ENCODE measurements at places on chromosomes 2 and 18.

DNA sequence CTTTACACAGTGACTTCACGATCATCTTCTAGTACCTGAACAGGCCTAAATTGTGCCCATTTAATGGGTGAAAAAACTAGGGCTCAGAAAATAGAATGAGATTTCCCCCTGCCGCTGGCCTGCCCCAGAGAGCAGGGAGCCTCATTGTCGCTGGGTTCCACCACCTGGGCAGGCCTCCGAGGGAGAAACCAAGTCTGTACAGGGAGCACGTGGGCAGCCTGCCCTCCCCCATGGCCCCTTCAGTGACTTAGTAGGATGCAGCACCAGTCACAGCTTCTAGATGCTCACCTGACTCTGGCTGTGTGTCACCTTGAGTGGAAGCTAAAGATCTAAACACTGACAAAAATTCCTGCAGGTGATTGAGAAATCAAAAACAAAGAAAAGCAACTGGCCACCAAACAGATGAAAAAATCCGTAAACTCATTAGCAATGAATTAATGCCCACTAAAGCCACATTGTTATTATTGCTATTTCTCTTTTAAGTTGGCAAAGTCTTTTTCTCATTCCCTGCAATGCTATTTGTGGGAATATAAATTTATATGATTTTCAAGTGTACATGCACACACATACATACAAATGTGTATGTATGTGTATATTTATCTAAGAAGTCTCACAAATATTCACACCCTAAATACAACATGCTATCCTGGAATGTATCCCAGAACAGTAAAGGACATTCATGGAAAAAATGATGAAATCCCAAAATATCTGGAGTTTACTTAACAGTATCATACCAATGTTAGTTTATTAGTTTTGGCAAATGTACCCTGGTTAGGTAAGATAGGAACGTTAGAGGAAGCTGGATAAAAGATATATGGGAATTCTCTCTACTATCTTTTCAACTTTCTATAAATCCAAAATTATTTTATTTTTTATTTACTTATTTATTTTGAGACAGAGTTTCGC lies 18.7 kb upstream of the ASPRV1 start:
- peak; percentile 26 for DNase-seq

DNA sequence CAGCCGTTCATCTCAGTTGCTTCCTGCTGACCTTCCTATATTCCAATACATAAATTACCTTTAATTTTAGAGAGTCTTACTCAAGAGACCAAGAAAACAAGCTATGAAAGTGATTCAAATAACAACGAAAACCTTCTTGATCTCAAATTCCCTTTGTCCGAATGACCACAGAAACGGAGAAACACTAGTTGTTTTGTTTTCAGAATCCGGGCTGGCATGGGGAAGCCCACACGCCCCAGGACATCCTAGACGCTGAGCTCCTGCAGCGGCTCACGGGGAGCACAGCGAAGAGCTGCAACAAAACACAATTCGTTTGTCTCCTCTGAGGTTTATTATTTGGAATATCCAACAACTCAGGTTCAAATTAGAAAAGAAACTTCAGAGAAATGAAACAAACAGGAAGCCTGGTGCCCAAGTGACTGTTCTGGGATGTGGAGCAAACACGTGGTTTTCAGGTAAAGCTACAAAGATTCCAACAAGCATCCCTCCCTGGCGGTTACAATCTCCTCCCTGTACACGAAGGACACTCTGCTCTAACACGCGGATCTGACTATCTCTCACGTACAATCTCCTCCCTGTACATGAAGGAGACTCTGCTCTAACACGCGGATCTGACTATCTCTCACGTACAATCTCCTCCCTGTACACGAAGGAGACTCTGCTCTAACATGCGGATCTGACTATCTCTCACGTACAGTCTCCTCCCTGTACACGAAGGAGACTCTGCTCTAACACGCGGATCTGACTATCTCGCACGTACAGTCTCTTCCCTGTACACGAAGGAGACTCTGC lies 237.5 kb downstream of the TWIST2 start:
- no peak for DNase-seq

DNA sequence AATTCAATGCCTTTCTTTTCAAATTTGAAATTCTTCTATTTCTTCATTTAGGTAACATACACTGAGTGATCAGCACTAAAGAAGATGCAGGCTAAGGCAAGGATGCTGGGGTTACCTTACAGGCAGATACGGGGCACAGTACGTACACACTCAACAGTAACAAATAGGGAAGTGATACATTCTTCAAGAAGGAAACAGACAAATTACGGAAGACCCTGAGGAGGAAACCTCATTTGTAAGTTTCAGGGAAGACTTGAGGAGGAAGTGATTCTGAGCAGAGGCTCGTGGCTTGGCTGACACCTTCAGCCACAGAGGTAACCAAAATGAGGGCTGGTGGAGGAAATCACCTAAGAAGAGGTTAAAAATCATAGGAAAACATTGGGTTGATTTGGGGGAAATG lies 1108.3 kb upstream of the KLHL29 start:
- no peak for DNase-seq

- DNase-seq: no peak
These were observed 258.5 kb downstream of the ASXL3 start for GRCh38 chr18:33836564-33836963.

DNA sequence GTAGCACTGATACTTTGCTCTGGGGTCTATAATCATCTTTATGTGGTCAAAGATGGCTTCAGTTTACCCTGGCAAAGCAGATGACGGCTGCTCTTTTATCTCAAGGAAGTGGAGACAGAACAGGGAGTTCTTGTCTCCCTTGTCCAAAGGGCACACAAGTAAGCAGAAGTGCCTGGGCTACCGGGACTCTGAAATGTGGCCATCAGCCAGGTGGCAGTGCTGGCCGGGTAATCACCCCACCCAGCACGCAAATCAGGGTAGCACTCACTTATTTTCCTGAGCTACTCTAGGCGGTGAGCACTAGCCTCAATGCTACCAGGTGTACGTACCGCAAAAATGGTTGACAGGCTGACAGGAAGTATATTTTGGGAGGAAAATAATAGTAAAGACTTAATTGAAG lies 119.7 kb upstream of the ETAA1 start:
- no peak for DNase-seq

DNA sequence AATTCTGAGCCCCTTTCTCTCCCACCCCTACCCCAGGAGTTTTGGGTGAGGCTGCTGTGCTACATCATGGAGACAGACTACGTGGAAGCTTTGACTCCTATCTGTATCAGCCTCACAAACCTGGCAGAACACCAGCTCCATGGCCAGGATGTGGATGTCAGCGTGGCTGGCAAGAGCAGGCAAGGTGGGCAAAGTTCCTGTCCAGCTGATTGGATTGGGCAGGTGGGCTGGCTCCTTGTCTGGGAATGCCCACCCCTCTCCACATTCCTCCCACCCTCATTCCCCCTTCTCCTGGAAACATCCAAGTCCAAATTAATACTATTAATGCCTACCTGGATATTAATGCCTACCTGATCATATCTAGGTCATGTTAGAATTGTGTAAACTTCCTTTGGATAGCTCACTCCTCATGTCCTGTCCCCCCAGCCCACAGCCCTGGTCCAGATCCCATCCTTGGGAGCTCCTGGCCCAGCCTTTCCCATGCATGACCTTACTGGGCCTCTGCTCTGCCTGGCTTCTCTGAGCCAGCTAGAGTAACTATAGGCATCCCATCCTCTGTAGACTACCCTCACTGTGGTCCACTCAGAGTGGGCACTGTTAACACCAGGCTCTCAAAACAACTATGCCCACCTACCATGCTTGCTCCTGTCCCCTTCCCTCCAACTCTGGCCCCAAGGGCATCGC lies 24.1 kb downstream of the MROH2A start:
- DNase-seq: no peak

GRCh38 chr2:171505374-171505773 lies 16.9 kb upstream of the CYBRD1 start:
- no peak for DNase-seq

- no peak for DNase-seq
These were observed 54.1 kb downstream of the CFAP210 start for GRCh38 chr2:169640104-169640503.

DNA sequence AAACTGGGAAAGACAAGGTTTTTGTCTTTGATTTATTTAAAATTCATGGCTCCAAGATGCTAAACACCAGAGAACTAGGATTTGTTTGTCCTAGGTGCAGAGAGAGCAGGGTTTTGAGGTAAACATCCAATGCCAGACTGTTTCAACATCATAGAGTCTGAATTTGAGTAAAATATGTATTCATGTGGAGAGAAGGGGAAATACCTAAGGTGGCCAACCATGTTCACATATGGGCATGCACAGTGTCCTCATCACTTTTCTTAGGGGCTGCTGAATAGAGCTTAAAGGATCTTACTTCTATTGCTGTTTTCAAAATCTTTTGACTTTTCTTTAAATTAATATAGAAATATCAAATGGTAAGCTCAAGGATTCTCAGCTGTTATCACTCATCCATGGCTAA lies 287.0 kb upstream of the CCDC68 start:
- no peak for DNase-seq

GRCh38 chr2:223969856-223970255 lies 12.6 kb downstream of the MRPL44 start:
- no peak for DNase-seq

- no peak for DNase-seq
These were observed 1712.8 kb upstream of the TMEFF2 start for GRCh38 chr2:193907561-193907960.

- DNase-seq: no peak
These were observed 47.1 kb upstream of the ADAM23 start for GRCh38 chr2:206396211-206396610.

- DNase-seq: no peak
These were observed 51.4 kb downstream of the KIF5C start for GRCh38 chr2:148926291-148926961.

- no peak for DNase-seq
These were observed 80.6 kb downstream of the TRABD2A start for GRCh38 chr2:84800194-84800805.

DNA sequence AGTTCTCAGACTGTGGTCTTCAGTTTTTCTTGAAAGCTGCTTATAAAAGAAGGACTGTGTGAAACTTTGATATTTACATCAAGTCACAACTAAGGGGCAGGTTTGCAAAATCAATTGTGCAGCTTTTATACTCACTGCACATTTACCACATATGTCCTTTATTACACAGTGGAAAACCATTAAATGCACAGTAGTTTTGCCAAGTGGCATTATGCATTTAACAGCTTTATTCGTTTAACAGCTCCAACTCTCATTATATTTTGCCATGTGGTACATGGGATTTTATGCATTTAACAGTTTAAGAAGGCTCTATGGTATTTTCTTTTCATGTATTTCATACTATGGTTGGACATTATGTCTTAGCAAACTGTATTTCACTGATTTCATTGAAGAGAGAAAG lies 135.6 kb downstream of the SATB2 start:
- DNase-seq: no peak

DNA sequence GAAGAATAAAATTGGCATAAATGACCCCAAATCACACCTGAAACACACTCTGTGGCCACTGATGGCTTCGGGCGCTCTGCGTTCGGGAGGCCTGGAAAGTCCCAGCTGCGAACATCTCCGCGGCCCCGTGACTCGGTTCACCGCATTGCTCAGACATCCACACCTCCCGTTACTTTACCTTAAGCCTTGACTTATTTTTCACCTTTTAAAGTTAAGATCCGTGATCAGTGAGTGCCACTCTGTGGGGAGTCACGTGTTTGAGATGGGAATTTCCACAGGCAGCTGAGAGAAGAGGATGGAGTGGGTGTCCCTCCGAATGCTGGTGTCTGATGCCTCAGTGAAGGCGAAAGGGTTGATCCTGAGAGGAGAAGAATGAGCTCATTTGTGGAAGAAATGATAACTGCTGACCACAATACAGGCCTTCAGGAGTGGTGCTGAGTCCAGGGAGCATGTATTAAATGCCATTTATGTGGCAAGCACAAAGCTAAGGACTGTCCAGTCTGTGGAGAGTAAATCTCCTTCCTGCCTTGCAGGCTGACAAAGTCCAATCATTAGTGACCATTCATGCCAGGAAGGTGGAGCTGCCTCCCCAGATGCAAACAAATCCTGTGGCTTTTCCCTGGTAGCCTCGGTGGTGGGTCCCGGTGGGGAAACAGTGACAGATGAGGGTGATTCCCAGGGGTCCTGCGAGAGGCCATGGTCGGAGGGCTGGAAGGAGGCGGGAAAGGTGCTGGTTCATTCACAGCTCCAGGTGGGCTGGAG lies 168.8 kb downstream of the RTP5 start:
- no peak for DNase-seq

GRCh38 chr2:115160531-115161080 lies 718.2 kb downstream of the DPP10 start:
- no peak for DNase-seq

GRCh38 chr2:72871880-72872279 lies 15.3 kb upstream of the SPR start:
- DNase-seq: no peak

- DNase-seq: no peak
These were observed 3.8 kb upstream of the FRZB start for GRCh38 chr2:182870227-182870626.

DNA sequence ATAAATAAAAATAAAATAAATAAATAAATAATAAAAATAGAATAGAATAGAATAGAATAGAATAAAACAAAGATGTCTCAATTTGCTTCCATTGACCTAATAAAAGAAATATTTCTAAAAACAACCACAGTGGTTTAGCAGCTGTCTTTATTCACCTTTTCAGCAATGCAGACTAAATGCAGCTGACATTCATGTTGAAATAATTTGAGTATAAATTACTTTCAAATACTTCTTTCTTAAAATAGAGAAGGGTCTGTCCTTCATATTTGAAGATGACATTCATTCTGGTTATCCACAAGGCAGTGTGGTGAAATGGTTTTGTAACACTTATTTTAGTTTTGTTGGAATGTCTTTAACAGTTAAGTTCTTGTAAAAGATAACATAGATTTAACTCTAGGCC lies 469.4 kb downstream of the IRS1 start:
- no peak for DNase-seq

DNA sequence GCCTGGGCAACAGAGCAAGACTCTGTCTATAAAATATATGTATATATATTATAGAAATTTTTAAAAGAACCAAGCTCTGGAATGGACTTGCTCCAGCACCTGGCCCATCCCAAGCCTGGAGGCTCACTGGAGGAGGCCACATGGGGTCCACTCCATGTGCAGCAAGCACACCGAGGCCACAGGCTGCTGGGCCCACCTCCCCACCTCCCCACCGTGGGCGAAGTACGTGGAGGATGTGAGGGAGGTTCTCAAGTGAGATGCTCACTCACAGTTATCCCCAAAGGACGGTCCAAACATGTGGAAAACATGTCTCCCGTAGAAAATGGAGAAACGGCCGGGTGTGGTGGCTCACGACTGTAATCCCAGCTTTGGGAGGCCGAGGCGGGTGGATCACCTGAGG lies 13.9 kb upstream of the RAB17 start:
- no peak for DNase-seq
